ENCODE measurements at places on chromosomes 4 and X. TPM values are rescaled to one million over a fixed set of nuclear protein-coding genes. Genes with fewer than 3 reads are reported as not detected.
A peak's percentile ranks its signal among the peaks of the same experiment; 100 is the strongest.

DNA sequence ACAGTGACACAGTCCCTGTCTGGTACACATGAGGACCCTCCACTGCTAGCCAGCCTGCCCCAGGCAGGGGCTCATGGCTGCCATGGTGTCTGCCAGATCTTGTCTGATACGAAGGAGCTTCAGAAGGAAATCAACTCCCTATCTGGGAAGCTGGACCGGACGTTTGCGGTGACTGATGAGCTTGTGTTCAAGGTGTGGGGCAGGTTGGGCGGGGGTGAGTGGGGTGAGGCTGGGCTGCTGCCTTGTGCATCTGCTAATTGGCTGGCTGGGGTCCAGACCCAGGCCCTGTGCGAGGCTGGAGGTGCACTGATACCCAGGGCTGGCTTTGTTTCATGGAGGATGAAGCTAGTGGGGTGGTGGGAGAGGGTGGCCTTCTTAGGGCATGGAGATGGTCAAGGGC, 13.8 kb downstream of the CCDC22 start:
- no peaks in the 10 kb centered on the region for H3K27me3 ChIP-seq
- H3K27ac ChIP-seq, result no peak overlapping the region
- DNase-seq, result no peak
- no peaks in the 10 kb centered on the region for H3K36me3 ChIP-seq

Gene RAB33A
- not detected for total RNA-seq

- H3K27me3 ChIP-seq, result no peaks in the 10 kb centered on the region
- peak; percentile 68 for DNase-seq
- no peaks in the 10 kb centered on the region for H3K36me3 ChIP-seq
Measured at GRCh38 chrX:135974279-135974856, 580 bp upstream of the MMGT1 start.

- no peaks in the 10 kb centered on the region for H3K27me3 ChIP-seq
- DNase-seq, result no peak
- no peak overlapping the region for H3K27ac ChIP-seq
- H3K4me1 ChIP-seq, result no peaks in the 10 kb centered on the region
Measured at GRCh38 chrX:9354918-9355317, 109.9 kb upstream of the TBL1X start.

GRCh38 chr4:64001229-64001898, 407.9 kb downstream of the TECRL start:
- no peaks in the 10 kb centered on the region for H3K27me3 ChIP-seq
- H3K4me1 ChIP-seq, result no peaks in the 10 kb centered on the region
- no peak overlapping the region for H3K27ac ChIP-seq
- no peak overlapping the region for H3K4me3 ChIP-seq

DNA sequence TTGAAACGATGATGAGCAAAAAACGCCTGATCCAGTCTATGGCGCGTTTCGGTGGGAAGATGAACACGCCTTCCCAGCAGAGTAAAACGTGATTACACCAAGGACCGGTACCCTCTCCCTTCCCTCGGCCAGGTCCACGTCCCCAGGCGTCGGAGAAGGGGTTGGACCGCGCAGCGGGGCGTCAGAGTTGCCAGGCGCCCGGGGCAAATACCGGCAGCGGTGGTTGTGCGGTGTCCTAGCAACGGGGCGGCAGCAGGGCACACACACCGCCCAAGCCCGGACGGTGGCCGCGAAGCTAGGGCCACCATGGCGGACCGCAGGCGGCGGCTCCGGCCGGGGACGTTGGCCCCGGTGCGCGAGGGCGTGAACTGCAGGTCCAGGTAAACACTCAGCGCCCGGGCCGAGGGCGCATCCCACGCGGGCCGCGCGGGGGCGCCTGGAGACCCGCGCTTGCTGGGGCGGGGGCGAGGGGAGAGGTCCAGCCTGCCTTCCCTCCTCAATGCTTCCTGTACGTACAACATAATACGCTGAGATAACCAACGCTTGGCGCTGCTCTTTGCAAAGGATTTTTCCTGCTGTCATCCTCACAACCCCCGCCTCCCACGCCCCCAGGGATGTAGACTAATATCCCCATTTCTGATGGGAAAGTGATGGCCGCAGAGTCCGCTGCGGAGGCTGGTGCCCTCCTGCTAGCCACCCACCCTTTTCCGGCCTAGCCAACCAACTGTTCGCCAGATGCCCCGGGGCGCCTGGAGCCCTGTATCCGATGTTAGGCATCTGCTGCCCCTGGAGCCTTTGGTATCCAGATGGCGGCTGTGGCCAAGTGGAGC, at the start of gene FAM47E:
FAM47E (plus strand) TSS at position 281 of the 830 bp plus-strand sequence; CDS start at position 307, 26 bp downstream.
- H3K36me3 ChIP-seq, result no peaks in the 10 kb centered on the region
- H3K4me3 ChIP-seq, result peak within 1 kb of the TSS; percentile 15
- no peaks in the 10 kb centered on the region for H3K27me3 ChIP-seq
- peak; percentile 41 for DNase-seq

GRCh38 chr4:40619600-40619999, 10.1 kb downstream of the RBM47 start:
- H3K4me1 ChIP-seq, result no peaks in the 10 kb centered on the region
- no peak for DNase-seq
- H3K27ac ChIP-seq, result no peak overlapping the region
- H3K36me3 ChIP-seq, result no peaks in the 10 kb centered on the region

DNA sequence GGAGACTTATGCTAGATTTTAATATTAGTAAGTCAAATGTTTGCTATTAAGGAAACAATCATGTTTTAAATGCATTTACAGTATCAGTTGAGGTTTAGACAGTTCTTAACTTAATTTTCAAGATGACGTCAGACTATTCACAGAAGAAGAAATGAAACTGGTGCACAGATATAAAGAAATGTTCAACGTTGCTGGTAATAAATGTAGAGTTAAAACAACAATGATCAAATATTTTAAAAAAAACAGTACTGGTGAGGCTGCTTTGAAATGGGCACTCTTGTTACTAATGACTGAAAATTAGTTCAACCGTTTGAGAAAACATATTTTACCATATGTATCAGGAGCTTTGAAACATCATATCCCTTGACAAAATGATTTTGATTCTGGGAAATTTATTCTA, 44.2 kb downstream of the ABHD18 start:
- H3K4me3 ChIP-seq, result no peak overlapping the region
- H3K4me1 ChIP-seq, result no peaks in the 10 kb centered on the region
- no peaks in the 10 kb centered on the region for H3K36me3 ChIP-seq
- H3K27me3 ChIP-seq, result no peaks in the 10 kb centered on the region
- no peak overlapping the region for H3K27ac ChIP-seq
- no peak for DNase-seq

GRCh38 chr4:1014291-1015167, 3.1 kb downstream of the FGFRL1 start:
- no peaks in the 10 kb centered on the region for H3K27me3 ChIP-seq
- H3K27ac ChIP-seq, result no peak overlapping the region
- no peak for DNase-seq
- no peaks in the 10 kb centered on the region for H3K36me3 ChIP-seq
- H3K4me1 ChIP-seq, result peaks cover 14% of the 10 kb centered on the region

DNA sequence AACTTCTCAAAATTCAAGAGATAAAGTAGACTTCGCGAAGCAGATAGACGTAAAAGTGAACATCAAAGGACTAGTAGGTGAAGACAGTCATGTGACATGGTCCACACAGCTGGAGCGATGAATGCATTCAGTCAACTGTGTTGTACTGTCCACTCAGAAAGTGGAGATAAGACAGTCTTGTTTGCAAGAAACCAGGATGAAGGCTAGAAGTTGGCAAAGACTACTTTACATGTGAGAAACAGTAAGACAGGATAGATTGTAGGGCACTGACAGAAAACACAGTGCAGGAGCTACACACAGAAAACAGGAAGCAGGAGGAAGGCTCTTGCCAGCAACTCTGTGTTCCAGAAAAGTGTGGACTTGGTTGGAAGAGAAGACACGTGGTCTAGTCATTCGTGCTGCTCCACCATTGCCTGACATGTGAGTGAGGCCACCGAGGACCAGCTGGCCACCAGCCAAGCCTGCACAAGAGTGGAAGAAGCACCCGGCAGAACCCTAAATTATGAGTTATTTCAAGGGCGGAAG, 78.9 kb downstream of the FAT1 start:
- H3K4me1 ChIP-seq, result no peaks in the 10 kb centered on the region
- H3K36me3 ChIP-seq, result no peaks in the 10 kb centered on the region
- no peak overlapping the region for H3K27ac ChIP-seq

DNA sequence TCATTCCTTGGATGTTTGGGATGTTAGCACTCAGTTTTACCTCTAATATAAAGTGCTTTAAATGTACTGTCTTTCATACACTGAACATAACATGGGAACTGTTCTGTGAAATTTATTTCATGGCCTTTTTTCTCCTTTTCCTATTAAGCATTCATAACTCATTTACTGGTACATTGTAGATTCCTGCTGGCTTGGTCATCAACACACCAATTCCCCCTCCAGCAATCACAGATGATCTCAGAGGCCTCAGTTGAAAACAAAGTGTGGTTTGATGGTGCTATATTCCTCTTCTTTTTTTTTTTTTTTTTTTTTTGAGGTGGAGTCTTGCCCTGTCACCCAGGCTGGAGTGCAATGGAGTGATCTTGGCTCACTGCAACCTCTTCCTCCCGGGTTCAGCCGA, 61.9 kb upstream of the FAM47B start:
- no peaks in the 10 kb centered on the region for H3K36me3 ChIP-seq
- no peak overlapping the region for H3K27ac ChIP-seq
- H3K4me1 ChIP-seq, result no peaks in the 10 kb centered on the region
- no peak overlapping the region for H3K4me3 ChIP-seq

- no peak for DNase-seq
- H3K4me3 ChIP-seq, result no peak overlapping the region
- no peaks in the 10 kb centered on the region for H3K27me3 ChIP-seq
- H3K4me1 ChIP-seq, result no peaks in the 10 kb centered on the region
- H3K27ac ChIP-seq, result no peak overlapping the region
- no peaks in the 10 kb centered on the region for H3K36me3 ChIP-seq
Measured at GRCh38 chr4:29142708-29143107, 1577.5 kb upstream of the PCDH7 start.

Gene PAGE2B
- total RNA-seq, result not detected
